AG09319 (cell line): ENCODE measurements at places on chromosomes 5 and 9.
A peak's percentile ranks its signal among the peaks of the same experiment; 100 is the strongest.

- DNase-seq: no peak
Observed at GRCh38 chr9:5274770-5275169, 29.7 kb downstream of the RLN2 start.

- no peak for DNase-seq
Observed at GRCh38 chr5:32403760-32404159, 40.8 kb downstream of the ZFR start.

- DNase-seq: no peak
Observed at GRCh38 chr9:72300873-72301272, 64.1 kb downstream of the ZFAND5 start.

DNA sequence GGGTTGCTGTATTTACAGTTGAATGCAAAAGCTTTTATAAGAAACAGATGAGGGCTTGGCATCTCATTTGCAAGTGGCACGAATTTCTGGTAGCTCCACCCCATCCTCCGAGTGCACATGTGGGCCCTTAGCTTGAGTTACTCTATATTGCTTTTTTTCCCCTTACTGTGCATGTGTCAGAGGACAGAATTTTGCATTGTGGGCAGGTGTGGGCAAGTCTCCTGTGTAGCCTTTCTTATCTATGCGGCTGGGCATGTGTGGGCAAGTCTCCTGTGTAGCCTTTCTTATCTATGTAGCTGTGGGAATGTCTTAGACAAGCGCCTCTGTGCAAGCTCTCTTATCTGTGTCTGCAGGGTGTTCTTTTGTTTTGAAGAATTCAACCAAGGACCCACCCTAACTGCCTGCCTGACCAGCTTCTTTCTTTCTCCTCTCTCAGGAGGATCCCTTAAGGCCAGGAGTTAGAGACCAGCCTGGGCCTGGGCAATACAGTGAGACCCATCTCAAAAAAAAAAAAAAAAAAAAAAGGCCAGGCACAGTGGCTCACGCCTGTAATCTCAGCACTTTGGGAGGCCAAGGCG, 34.1 kb upstream of the SIL1 start:
- DNase-seq: peak; percentile 50

GRCh38 chr5:20145240-20145639, 157.2 kb upstream of the CDH18 start:
- DNase-seq: no peak

- no peak for DNase-seq
Observed at GRCh38 chr9:5778805-5779204, 54.1 kb downstream of the ERMP1 start.

- DNase-seq: no peak
Observed at GRCh38 chr9:653421-653820, 188.1 kb upstream of the DMRT1 start.

- DNase-seq: no peak
Observed at GRCh38 chr9:72981433-72981832, 28.6 kb upstream of the ALDH1A1 start.

DNA sequence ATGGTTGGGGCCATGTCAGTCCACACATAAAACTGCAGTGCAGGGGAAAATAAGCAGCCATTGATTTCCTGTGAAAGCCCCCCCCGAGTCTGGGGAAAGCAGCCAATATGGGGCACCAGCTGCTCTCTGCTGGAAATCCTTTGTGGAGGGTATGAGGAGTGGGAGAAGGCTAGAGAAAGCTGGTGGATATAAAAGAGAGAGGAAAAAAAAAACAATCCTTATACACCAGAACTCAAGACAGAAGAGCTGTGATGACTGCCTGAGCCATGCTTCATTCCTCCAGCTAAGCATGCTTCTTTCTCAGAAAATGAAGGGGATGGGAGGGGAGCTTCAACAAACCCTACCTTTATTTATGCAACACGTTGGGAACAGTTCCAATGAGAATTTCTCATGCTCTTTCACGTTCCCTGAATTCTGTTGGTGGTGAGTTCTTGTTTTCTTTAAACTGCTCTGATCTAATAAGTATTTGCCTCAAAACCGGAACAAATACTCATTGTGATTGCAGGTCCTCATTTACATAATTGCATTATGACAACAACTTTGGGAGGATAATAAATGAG, 688.0 kb upstream of the SEMA6A start:
- DNase-seq: no peak

DNA sequence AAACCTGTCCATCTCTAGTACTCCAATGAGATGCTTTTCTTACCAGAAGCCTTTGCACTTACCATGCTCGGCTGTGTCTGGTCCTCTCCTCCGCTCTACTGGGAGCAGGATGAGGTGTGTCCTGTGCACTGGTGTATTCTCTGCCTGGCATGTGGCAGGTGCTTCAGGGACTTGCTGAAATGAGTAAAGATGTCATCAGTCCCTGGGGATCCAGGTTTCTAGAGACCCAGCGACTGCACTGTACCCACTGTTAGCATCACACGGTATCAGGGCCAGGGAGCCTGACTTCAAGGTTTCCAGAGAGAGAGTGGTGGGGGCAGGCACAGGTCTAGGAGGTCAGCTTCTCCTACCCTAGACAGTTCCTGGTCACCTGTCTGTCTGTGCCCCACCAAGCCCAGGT, 10.5 kb downstream of the PTTG1 start:
- DNase-seq: no peak

DNA sequence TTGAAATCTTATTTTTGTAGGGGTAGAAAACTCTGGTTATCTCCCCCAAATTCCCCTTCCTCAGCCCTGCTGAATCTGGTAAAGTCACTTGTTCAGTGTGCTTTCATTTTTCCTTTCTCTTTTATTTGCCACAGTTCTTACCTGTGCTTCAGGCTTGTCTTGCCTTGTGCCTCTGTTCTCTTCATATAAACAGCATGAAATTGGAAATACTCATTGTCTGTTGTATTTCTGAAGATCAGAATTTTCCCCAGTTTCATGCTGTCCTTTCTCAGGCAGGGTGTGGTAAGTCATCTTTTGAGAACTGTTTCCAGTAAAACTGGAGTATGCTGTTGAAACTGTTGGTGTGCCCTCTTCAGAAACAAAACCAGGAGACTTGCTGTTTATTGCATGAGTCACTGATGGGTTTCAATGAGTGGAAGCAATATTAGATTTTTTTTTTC, 7.0 kb downstream of the PAM start:
- DNase-seq: no peak

DNA sequence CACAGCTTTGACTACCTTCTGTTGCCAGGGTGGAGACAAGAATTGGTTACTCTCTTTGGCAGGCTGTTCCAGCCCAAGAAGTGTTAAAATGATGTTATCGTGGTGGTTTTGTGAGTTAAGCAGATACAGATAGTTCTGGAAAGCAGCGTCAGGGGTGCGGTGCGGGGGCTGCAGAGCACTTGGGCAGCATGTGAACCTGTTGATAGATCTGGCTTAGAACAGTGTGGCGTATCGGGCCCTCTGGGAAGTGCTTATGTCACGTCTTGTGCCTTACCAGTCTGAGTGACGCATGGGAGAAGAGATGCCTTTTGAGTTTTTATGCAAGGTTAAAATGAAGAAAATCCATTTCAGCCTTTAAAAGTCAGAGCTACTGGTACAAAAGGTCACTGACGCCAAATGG, 152.5 kb downstream of the PRKACG start:
- no peak for DNase-seq

- no peak for DNase-seq
Observed at GRCh38 chr9:106980551-106981101, 117.7 kb downstream of the ZNF462 start.

- DNase-seq: no peak
Observed at GRCh38 chr5:40412771-40413170, 266.9 kb upstream of the PTGER4 start.

DNA sequence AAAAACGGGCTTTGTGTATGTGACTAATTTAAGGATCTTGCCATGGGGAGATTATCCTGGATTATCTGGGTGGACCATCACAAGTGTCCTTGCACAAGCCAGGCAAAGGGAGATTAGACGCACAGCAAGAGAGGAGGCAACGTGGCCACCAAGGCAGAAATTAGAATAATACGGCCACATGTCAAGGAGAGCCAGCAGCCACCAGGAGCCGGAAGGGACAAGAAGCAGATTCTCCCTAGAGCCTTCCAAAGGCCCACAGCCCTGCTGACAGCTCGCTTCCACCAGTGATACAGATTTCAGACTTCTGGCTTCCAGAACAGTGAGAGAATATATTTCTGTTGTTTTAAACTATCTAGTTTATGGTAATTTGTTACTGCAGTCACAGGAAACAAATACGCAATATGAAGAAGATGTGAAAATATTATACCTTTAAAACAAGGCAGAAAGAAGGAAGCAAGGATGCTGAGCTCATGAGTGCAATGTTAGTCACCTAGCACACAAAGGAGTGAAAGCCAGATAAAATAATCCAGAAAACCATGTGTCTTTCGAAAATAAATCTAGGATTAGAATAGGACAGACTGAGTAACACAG, 28.7 kb upstream of the F2RL1 start:
- DNase-seq: no peak

- DNase-seq: no peak
Observed at GRCh38 chr5:65338606-65339151, 143.0 kb downstream of the ADAMTS6 start.

DNA sequence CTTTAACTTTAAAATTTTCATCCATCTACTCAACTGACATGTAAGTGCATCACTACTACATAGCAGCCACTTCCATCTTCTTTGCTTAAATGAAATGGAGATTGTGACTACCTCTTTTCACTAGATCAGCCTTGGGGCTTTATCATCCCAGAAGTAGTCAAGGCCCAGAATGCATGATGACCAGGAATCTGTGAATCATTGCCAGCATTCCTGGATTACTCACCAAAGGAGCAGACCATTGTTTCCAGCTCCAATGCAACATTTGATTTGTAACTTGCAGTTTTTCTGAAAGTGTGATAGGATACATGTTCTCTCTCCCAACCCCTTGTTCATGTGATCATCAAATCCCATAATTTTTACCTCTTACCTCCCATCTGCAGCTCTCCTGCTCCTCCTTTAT, 65.1 kb downstream of the PLPPR1 start:
- no peak for DNase-seq

GRCh38 chr5:113232667-113233066, 202.1 kb downstream of the TSSK1B start:
- DNase-seq: no peak

GRCh38 chr5:140977003-140977402, 10.7 kb downstream of the PCDHAC2 start:
- DNase-seq: no peak

GRCh38 chr5:79050498-79050897, 19.0 kb downstream of the DMGDH start:
- DNase-seq: no peak

DNA sequence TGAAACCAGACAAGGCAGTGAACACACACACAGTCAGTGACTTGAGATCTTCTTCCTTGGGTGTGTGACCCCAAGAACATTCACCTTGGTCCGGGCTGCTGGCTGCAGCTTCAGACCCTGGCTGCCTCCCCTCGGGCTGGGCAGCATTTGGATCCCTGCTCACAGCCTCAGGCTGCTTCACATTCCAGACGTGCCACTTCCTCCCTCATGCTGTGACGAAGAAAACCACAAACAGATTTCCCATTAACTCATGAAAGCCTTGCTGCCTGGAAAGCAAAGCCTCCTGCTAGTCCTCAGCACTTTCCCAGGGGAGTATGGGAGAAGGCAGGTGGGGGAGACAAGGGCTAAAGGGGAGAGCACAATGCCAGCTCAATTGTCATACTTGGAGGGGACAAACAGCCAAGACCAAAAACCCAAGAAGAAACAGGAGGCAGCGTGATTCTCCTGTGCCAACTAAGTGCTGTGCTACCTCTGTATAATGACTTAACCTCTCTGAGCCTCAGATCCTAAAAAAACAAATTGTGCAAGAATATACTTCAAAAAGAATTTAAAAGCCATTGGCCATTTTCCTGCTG, 594.6 kb upstream of the BRINP1 start:
- peak; percentile 91 for DNase-seq

- DNase-seq: no peak
Observed at GRCh38 chr5:65157906-65158603, 323.7 kb downstream of the ADAMTS6 start.

DNA sequence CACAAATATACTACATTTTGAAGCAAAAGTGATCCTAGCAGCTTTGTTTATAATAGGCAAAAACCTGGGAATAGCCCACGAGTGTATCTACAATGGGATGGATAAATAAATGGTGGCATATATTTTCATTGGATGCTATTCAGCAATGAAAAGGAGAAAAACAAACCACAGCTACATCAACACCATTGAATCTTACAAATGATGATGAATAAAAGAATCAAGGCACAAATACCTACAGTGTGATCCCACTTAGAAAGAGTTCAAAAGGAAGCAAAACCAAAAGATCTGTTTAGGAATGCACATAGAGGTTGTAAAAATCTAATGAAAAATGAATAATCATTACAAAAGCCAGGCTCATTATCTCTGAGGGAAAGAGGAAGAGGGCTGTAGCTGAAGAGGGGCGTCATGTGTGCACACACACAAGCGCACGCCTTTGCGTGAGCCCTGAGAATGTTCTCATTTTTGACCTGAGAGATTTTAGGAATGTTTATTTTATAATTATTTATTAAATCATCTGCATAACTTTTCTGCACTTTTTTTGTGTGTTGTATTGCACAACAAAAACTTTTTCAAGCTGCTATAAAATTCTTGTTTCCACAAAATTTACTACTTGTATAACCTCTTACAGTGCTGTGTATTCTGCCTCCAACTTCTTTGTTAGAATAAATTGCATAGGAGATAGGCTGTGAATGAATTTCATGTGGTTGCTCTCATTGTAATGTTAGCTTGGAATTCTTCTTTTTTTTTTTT, 5.9 kb upstream of the RHOBTB3 start:
- no peak for DNase-seq

DNA sequence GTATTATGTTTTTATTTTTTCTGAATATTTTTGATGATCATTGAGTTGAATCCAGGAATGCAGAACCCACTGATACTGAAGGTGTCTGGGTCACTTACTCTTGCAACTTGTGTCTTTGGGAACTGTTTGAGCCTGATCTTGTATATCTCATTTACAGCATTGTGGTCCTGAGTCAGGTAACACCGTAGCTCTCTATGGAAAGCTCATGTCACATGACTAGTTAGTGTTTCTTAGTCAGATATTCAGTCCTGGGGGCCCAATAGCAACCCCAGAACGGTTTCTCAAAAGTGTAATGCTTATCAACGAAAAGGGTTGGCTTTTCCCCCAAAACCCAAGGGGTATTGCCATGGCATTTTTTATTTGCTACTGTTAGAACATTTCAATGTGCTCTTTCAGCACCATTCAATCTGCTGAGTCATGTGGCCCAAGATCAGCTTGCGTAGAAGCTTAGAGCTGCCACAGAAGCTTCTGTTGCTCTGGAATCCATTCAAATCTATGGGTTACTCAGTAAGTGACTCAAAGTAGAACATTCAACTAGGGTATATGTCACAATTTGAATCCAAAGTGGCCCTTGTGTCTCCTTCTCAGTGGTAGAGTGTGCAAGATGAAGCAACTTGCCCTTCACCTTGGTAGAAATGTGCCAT, 12.1 kb upstream of the PTAR1 start:
- DNase-seq: no peak
